ENCODE measurements at places on chromosomes 4 and X. TPM values are rescaled to one million over a fixed set of nuclear protein-coding genes. Genes with fewer than 3 reads are reported as not detected.

CENPE gene
- 4.7 TPM for total RNA-seq

DNA sequence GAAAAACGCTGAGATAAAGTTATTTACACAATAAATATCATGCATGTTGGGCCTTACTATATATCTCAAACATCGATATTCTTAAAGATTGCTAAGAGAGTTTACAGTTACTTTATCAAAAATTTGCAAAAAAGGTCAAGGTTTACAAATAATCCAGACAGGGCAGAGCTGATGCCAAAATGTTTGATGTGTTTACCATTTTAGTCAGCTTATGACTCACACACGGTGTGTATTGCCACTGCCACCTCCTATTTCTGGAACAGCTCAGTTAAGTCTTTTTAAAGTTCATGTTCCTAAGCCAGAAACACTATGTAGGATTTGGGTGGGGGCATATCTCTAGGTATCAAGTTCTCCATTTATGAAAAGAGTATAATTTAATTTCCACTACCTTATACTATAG is 580.6 kb downstream of the INPP4B start:
- DNase-seq, result no peak
- H3K4me1 ChIP-seq, result peaks cover 11% of the 10 kb centered on the region
- no peak overlapping the region for H3K4me3 ChIP-seq
- no peaks in the 10 kb centered on the region for H3K27me3 ChIP-seq

GPR78 gene
- total RNA-seq, result not detected

MAGEB6B gene
- not detected for total RNA-seq

DNA sequence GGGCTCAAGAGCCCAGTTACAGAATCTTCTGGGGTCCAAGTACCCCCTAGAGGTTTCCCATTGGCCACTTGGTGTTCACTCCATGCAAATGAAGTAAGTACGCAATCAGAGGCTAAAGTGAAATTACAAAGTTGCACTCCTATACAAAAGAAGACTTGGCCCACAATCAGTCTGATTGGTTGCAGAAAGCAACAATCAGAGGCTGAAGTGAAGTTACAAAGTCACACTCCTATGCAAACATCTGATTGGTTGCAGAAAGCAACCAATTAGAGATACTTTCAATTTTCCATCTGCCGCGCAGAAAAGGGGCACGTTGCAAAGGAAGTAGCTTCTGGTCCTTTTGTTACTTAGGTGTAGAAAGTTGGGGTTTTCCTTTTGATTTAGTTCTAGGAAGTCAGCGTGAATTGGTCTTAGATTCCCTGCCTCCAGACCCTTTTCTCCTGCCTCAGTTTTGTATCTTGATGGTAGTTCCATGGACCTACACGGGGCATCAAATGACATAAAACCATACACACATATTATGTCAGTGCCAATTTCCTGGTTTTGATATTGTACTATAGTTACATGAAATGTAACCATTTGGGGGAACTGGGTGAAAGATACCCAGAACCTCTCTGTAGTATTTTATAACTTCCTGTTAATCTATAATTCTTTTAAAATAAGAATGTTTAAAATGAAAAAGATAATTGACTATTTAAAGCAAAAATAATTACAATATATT is 12.4 kb upstream of the PIN4 start:
- peaks cover 2% of the 10 kb centered on the region for H3K4me1 ChIP-seq
- peak; percentile 30 for DNase-seq
- H3K27ac ChIP-seq, result peak overlapping the region; percentile 87
- peak overlapping the region; percentile 45 for H3K4me3 ChIP-seq
- no peaks in the 10 kb centered on the region for H3K36me3 ChIP-seq
- H3K27me3 ChIP-seq, result no peaks in the 10 kb centered on the region

SATL1 gene
- not detected for total RNA-seq

DNA sequence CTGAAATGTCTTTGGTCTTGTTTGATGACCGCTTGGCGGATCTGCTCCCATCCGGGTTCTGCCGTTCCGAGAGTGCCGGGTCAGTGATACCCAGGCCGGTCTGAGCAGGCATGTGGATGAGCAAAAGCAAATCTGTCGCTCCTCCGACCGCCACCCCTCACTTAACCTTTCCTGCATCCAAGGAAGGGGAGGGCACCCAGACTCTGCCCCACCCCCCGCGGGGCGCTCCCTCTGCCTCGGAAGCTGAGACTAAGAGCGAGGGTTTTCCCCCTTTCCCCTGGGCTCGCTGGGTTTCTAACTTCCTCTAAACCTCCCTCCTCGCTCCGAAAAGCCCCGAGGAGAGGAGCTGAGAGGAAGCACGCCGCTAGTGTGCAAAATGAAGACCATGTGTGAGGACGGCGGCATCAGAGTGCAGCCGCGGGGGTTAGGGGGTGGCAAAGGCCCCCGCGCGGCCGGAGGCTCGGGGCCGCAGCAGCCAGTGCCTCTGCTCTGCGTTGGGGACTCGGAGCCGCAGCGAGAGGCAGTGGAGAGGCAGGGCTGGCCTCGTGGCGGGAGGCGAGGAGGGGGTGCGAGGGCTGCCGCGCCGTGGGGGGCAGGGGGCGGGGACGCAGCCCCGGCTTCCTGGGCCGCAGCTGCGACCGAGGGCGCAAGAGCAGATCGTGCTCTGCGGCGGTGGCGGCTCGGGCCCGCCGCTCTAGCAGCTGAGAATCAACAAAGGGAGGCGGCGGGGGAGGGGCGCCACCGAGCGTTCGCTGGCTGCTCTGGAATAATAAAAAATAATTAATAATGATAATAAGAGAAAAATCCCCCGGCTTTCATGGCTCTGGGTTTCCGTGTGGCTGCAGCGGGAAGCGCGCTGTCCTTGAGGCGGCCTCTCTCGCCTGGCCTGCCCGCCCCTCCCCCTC is 55.8 kb upstream of the BCOR start:
- H3K27ac ChIP-seq, result no peak overlapping the region
- H3K27me3 ChIP-seq, result no peaks in the 10 kb centered on the region
- H3K4me3 ChIP-seq, result peak overlapping the region; percentile 44
- peak; percentile 57 for DNase-seq

GRCh38 chr4:122766950-122767349 is 34.4 kb downstream of the BBS12 start:
- peaks cover 3% of the 10 kb centered on the region for H3K4me1 ChIP-seq
- no peak for DNase-seq
- H3K27me3 ChIP-seq, result no peaks in the 10 kb centered on the region
- H3K36me3 ChIP-seq, result no peaks in the 10 kb centered on the region
- H3K4me3 ChIP-seq, result no peak overlapping the region

- H3K27me3 ChIP-seq, result no peaks in the 10 kb centered on the region
- no peak overlapping the region for H3K4me3 ChIP-seq
- H3K4me1 ChIP-seq, result no peaks in the 10 kb centered on the region
- no peaks in the 10 kb centered on the region for H3K36me3 ChIP-seq
- H3K27ac ChIP-seq, result no peak overlapping the region
Measured at GRCh38 chrX:80306007-80306406, 114.2 kb upstream of the TENT5D start.

Data from T-cell (primary cell).